Lower lobe of right lung (tissue), 2 donors: ENCODE measurements at places on chromosomes 1 and 21. TPM values are rescaled to one million over a fixed set of nuclear protein-coding genes. Genes with fewer than 3 reads are reported as not detected.

The KIRREL1 gene
- total RNA-seq = 26.9 TPM

The TDRKH gene
- total RNA-seq = 12.3 TPM

The HRNR gene
- not detected for total RNA-seq

The TCHH gene
- 0.15 TPM for total RNA-seq

The KLHDC9 gene
- total RNA-seq = 7.2 TPM

- DNase-seq = no peak
Measured at GRCh38 chr1:41327383-41327999, 33.7 kb upstream of the FOXO6 start.

DNA sequence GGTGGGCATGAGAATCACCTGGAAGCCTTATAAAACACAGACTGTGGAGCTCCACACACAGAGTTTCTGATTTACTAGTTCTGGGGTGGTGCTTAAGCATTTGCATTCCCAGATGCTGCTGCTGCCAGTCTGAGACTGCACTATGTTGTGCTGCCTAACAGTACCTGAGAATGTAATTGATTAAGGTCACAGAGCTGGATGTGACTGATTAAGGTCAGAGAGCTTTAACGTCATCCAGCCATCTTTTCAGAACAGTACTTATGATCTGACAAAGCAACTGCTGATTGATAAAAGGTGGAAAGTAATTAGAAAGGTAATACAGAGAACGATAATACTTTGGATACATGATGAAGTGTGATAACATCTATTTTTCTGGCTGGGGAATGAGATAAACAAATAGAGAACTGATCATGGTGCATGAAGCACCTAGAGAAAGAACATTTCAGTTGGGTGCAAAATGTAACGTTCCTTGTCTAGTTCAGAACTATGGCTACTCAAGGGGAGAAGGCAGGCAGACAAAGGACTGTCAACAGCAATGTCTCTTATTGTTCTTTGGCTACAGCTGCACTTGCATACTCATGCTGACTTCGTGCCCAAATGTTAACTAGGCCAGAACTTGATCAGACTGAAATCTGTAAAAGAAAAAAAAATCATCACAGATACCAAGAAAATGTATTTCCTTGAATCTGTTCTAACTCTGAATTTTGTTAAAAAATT, 3.7 kb upstream of the UCK2 start:
- no peak for DNase-seq

GRCh38 chr1:206782448-206782847, 10.2 kb upstream of the IL10 start:
- DNase-seq = no peak

DNA sequence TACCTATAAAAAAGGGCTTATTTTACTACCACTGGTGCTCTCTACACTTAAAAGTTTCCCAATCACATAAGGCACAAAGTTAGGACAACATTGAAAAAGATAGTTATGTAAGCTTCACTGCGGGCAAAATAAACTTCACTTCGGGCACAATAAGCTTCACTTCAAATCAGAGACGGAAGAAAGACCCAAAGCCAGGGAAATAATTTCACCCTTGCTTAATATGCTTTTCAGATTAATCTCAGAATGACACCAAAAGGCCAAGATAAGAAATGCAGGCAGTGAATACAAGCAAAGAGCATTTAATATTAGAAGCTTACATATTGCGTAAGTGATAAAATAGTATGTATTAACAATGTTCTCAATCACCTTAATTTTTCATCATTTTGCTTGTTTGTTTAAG, 444.2 kb downstream of the SETD4 start:
- DNase-seq = no peak

GRCh38 chr1:209561532-209561931, 22.0 kb upstream of the CAMK1G start:
- no peak for DNase-seq

- DNase-seq = no peak
Measured at GRCh38 chr1:41659903-41660302, 175.4 kb upstream of the EDN2 start.

GRCh38 chr1:228156941-228157728, 7.4 kb downstream of the GJC2 start:
- peak; percentile 38 for DNase-seq

- DNase-seq = no peak
Measured at GRCh38 chr1:222618880-222619596, 1.1 kb downstream of the MIA3 start.

DNA sequence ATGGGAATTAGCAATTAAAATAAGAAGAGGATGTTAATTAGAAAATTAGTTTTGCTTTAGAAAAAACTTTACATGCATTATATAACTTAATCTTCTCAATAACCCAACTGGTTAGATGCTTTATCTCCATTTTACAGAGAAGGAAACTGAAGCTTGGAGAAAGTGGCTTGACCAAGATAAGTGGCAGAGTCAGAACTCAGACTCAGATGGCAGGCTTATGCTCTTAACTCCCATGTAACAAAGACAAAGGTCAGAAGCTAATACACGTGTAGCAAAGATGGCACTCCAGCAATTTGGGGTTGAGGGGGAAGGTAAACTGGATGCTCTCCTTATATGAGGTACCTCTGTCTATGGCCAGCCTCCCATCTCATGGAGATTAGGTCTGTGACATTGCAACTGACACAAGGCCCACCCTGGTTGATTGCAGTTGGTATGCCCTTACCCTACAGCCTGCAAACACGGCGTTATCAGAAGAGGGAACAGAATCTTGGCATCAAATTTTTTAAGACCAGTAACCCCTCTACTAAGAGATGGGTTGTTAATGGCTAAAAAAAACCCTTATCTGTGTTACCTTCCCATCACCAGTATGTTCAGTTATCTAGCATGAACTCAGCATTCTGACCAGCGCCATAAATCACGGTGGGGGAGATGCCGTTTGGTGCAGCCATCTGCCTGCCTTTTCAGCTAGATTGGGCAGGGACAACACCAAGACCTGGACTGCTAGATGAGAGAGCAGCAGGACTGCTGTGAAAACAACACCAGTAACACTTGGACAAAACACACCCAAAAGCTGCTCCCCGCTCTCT, 97.0 kb downstream of the UBR4 start:
- DNase-seq = no peak

- DNase-seq = no peak
Measured at GRCh38 chr1:240649733-240650721, 38.1 kb upstream of the GREM2 start.

GRCh38 chr1:212980123-212980785, 29.9 kb downstream of the VASH2 start:
- DNase-seq = no peak
